ENCODE measurements at places on chromosomes 12 and 14.

- DNase-seq = no peak
Observed at GRCh38 chr12:114672817-114673168, 11.2 kb downstream of the TBX3 start.

- DNase-seq = no peak
Observed at GRCh38 chr12:82627799-82628198, 58.9 kb upstream of the TMTC2 start.

DNA sequence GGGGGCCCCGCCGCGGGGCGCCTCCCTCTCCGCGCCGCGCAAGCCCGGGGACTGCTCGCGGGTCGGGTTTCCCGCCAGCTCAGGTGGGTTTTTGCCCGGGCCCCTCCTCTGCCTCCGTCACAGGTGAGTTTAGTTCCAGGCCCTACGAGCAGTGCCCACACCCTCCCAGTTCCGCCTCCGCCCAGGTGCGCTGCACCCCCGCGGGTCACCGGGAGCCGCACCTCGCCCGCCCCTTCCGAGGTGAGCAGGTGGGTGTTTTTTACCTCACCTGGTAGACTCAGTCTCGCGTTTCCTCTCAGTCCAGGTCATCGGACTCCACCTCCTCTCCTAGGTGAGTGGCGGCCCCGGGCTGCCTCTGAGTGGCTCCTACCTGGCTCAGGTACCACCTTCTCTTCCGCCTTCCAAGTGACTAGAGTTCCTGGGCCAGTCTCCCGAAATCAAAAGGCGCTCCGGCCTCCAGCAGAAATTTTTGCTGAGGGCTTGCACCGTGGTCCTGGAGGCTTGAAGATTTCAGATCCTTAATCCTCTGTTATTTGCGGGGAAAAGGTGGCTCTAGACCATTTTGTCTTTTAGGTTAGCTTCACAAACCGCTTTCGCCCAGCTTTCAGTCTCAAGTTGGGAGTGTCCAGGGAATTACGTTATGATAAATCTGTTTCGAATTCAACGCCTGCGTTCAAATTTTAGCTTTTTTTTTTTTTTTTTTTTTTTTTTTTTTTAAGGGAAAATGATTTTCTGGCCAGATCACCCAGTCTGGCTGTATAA is at the start of gene TMEM30B:
TMEM30B (minus strand) TSS at position 153 of the 762 bp plus-strand sequence. CDS start 191 bp downstream, outside the sequence.
- no peak for DNase-seq

GRCh38 chr12:105835580-105836241 is 303.0 kb downstream of the NUAK1 start:
- DNase-seq = no peak

GRCh38 chr12:127304751-127305725 is 961.9 kb upstream of the TMEM132C start:
- DNase-seq = no peak

DNA sequence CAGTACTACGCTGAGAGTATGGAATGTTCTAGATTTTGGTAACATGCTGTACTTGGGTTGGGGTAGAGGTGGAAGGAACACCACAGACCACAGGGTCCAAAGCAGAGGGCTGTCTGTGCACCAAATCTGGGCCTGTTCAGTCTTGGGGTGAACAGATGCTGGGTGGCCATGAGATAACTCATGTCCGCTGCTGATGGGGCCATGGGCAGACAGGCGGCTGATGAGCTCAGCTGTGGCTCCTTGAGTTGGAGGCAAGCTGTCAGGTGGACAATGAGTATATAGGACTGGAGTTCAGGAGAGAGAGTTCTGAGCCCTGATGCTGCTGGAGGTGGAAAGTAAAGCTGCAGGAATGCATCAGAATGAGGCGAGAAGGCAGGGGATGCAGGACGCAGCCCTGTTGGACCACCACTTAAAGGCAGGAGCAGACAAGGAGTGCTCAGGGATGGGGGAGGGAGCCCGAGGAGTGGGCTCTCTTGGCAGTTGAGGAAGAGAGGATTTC is 6.2 kb downstream of the SMIM41 start:
- no peak for DNase-seq

DNA sequence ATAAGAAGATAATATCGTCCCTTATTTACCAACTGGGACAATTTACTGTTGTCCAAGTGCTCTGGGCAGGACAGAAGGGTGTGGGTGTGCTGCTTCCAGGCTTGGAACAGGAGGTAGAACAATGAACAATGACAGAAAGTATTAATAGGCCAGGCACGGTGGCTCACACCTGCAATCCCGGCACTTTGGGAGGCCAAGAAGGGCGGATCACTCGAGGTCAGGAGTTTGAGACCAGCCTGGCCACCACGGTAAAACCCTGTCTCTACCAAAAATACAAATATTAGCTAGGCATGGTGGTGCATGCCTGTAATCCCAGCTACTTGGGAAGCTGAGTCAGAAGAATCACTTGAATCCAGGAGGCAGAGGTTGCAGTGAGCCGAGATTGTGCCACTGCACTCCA is 2.5 kb downstream of the IFI27 start:
- no peak for DNase-seq

- no peak for DNase-seq
Observed at GRCh38 chr14:105733081-105734065, 207.0 kb downstream of the TMEM121 start.

GRCh38 chr14:38404100-38404541 is 148.2 kb upstream of the CLEC14A start:
- no peak for DNase-seq

DNA sequence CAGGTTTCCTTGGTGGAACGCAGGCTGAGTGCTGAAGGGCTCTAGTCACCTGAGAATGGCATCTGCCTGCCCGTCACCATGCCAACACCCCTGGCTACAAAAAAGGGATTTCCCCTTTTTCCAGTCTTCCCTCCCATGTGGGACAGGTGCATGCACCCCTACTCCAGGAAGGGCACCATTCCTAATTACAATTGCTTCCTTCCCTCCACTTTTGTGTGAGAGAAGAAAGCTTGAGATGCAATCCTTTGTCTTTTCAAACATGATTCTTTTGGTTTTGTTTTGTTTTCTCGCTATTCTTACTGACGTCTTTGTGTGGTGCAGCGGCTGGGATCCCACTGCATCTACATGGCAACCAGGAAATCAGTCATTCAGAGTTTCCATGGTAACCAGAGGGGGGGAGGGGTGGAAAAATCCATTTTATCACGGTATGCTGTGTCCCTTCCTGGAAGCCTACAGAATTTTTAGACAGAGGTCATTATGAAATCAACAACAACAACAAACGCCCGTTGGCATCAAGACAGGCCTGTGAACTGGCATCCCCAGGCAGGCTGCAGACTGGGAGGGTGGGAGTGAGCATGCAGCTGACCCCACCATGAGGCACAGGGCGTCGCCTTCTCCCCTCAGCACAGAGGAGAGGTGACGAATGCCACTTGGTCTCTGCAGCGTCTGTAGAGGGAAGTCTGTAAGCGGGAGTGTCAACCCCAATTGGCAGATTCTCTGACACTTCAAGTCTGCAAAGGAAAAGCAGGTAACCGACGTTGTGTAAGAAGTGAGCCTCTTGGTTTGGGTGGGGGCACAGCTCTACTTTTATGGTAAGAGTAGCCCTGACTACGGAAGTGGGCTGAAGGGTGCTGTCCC is 13.6 kb upstream of the GNG2 start:
- peak; percentile 33 for DNase-seq

DNA sequence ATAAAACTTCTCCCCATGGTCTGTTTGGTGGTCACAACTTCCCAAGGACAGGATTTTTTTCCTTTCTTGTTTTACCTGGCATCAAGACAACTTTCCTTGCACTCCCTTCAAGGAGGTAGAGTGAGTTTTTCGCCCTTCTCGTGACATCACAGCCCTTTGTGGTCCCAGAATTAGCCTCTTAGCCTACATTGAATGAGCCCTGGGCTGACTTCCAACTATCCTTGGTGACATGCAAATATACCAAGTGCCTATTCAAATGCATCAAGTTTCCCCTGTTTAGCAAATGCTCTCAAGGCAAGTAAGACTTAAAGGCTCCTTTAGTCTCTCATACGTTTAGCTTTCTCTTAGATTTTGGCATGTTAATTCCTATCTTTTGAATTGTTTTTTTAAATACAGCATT is 36.6 kb downstream of the TC2N start:
- no peak for DNase-seq

DNA sequence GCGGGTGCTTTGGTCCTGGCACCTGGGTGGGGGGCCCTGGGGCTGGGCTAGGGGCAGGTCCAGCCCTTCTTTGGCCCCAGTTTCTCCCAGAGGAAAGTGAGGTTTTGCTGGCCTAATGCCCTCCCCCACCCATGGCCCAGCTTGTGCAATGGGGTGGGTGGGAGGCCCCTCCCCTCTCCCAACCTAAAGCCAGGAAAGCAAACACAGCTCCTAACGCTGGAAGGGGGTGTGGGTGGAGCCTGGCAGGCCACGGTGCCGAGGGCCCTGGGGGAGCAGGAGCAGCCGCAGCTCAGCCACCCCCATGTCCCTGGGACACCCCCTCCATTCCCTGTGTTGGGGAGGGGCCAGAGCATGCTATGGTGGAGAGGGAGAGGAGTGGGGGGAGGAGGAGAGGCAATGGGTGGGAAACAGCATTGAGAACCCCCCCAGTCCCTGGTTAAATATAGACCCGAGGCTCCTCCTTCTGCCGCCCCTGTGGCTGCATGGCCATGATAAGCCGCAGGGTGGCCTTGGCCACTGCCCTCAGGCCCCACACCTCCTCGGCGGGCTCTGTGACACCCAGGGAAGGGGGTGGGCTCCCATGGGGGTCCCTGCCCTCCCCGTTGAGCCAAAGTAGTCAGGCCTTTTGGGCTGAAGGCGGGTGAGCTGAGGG is 4.7 kb downstream of the EXOC3L4 start:
- no peak for DNase-seq

DNA sequence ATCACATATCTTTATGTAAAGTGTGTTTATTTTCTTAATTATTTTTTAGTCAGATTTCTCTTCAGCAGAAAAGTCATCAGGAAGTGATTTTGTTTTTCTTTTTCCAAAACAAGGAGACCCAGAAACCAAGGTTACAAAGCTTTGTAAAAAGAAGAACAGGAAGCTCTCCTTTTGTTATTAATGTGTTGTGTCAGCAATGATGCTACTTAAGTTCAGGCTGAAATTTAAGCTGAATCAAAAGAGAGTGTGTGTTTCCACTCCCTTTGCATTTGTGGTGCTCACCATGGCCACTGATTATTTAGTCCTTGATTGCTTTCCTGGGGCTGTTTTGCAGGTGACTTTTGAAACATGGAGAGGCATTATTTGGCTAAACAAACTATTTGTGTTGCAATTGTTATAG is 155.3 kb upstream of the ATP2B1 start:
- no peak for DNase-seq

DNA sequence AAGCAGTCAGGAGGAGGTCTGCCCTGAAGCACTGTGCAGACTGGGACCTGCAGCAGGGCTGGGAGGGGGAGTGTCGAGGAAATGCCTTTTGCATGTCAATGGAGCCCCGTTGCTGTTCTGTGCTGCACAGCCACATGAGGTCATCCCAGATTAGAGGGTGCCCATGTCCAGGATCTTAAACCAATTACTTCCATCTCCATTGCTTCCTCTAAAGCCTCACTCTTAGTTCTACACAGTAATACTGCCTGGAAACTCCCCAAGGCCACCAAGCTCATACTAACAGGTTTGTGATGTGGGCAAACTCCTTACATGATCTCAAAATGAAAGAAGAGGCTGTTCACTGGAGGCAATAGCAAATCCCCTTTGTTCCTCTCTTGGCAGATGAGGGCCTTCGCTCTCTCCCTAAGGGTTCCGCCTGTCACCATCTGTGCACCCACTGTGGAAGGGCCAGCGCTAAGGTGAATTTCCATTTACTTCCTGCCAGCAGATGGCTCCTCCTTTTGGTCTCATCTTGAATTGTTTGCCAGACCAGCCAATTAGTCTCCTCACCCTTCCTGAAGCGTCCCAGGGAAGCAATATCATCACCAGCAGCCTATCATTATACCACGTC is 35.4 kb upstream of the LTA4H start:
- no peak for DNase-seq

DNA sequence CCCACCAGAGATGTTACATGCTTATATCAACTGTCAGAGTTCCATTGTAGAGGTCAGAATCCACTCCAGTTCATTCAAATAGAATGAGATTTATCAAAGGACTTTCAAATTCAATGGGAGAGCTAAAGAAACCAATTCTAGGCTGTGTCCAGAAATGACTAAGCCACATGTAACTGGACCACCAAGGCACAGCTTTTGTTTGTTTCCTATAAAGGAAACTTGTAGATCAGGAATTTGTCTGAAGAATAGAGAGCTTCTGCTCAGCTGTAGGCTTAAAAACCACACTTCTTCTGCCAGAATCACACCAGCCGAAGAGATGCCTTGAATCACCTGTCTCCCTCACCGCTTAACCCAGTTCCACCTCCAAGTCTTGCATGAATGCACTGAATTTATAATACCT is 134.0 kb upstream of the NEDD1 start:
- DNase-seq = no peak

- no peak for DNase-seq
Observed at GRCh38 chr12:46847001-46847400, 21.2 kb upstream of the SLC38A4 start.

GRCh38 chr12:108457006-108457733 is 57.9 kb upstream of the FICD start:
- DNase-seq = no peak

DNA sequence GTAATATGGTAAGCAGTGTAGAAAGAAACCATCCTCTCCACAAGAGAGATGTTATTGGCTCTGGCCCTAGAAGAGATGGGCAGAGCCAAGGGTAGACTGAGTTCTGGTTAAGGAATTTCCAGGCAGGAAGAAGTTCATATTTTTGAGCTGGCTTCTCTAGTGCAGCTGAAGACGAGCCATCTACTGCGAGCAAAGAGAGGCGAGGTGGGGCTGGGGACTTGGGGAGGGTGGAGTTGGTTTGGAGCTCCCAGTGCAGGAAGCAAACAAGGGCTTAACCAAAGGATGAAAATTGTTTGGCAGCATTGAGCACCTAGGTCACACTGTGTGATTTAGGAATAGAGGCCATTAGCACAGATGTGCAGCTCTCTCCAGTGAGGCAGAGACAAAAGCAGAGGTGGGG is 239.6 kb downstream of the ZFP36L1 start:
- no peak for DNase-seq

DNA sequence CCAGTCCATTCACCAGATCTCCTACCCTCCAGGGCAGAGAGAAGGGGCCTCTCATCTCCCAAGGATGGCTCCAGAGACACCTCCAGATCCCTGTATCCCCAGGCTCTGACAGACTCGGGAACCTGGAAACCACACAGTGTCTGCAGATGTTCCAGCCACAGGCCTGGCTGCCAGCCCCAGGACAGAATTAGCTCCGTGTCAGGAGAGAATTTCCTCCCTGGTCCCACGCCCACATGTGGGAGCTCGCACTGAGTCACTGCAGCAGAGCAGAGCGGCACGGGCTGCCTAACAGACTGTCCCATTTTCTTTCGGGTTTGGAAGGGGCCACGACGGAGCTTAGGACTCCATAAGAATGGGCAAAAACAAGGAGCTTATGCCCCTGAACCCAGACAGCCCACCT is 33.6 kb downstream of the CMKLR1 start:
- DNase-seq = no peak

- DNase-seq = no peak
Observed at GRCh38 chr12:80763874-80764273, 47.2 kb downstream of the MYF5 start.

DNA sequence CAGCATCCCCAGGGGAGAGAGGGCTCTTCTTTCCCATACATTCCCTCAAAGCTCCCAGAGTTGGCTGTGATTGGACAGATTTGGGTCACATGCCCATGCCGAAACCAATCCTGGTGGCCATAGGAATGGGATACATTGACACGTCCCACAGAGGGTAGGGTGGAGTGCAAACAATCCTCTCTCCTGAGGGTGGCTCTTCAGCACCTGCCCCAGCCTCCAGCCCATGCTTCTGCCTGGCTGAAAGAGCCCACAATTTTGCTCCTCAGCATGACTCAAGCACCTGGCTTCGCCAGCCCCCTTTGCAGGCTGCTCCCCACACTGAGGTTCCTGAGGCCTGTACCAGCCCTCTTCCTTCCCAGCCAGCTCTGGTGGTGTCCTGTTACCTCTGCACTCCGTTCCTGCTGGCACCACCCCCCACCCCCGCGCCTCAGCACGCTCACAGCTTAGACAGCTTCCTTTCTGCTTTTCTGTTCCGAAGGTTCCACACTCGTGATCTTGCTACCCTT is 71.7 kb downstream of the CCDC92 start:
- no peak for DNase-seq

All from esophagus squamous epithelium (tissue), 5 donors.